ENCODE measurements at places on chromosomes 16 and 17.

GRCh38 chr17:13194887-13195286 lies 177.1 kb upstream of the ELAC2 start:
- DNase-seq, result no peak

DNA sequence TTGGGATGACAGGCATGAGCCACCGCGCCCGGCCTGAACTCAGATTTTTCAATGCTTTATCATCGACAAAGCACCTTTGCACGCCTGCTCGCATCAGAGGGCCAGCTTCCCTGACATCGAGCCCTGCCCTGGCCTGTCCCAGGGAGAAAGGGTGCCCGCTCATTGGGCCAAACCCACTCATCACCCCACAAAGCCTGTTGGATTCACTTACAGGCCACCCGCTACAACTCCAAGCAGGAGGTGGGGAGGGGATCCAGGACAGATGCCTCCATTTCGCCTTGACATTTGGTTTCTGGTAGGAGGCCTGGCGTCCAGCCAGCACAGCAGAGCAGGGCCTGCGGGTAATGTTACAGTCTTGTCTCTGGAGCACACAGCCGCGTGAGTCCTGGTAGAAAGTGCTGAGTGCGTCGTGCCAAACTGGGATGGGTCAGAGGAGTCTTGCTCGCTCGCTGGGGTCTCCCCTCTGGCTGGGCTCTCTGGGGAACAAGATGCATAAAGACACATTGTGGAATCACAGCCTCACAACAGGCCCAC lies 19.8 kb downstream of the SMTNL2 start:
- DNase-seq, result no peak

DNA sequence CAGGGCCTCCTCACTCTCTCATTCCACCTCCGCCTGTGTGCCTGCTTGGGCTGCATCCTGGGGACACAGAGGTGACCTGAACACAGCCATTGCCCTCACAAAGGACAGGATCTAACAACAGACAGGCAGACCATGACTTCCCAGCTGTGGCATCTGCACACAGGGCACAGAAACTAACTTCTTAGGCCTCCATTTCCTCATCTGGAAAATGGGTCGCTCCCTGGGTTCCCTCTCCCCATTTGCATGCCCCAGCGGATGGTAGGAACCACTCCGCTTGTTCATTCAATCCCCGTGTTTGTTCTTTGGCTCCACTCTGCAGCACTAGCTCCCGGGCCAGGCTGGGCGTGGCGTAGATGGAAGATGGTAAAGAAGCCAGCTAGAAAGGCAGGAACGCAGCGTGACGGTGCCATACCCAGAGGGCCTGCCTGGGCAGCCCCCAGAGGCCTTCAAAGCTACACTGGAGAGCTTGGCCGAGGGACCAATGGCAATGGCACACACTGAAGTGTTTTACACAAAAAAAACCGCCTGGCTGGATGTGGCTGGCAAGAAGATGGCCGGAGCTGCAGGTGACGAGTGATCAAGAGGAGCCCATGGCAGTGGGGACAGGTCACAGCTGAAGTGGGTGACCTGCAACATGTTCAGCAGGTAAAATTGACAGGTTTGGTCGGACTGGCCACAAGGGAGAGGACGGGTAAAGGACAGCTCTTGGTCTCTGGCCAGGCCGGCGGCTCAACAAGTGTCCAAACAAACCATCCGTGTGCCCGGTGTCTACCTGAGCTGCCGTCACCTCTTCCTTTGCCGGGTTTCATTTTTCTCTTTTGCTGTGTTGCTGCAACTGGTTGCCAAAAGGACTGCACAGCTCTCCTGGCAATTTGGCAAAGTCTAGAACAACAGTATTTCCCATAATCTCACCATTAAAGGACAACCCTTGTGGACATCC lies 66.9 kb downstream of the SOCS1 start:
- no peak for DNase-seq

DNA sequence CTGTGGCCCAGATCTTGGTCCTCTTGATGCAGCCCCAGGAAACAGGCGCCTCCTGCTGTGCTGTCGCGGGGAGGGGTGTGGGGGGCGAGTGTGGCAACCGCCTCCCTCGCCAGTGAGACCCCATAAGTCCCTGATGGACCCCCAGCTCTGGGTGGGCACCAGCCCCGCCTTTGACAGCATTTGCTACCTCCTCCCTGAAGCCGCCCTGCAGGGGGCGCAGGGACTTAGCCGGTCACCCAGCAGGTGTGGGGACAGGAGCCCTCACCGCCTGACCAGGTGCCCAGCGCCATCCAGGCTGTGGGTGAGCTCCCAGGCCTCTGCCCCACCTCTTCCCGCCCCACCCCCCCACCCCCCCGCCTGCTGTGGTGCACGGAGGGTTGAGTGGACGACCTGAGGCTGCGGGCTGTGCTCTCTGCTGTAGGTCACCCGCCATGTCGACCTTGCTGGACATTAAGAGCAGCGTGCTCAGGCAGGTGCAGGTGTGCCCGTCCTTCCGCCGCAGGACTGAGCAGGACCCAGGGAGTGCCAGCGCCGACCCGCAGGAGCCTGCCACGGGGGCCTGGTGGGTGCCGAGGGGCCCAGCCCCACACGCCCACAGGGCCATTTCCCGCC lies 4.8 kb downstream of the BAIAP3 start:
- DNase-seq, result no peak

DNA sequence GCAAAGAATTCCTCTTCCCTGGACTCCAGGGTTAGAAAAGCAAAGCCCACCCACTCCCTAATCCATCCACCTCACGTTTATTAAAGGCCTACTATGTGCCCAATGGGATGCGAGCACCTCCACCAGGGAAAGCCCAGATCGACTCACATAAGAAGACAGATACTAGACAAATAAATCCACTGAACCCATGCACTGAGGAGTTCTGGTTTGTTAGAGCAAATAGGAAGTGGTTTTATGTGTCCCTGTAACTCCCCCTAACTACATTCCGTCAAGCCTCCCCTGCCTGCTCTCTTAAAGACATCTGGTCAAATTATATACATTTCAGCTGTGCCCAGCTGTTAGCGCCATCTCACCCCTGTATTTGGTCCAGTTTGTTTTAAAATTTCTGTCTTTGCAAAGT lies 218.5 kb upstream of the RPL38 start:
- no peak for DNase-seq

- peak; percentile 48 for DNase-seq
Observed at GRCh38 chr17:16465861-16466338, 26.1 kb downstream of the LRRC75A start.

DNA sequence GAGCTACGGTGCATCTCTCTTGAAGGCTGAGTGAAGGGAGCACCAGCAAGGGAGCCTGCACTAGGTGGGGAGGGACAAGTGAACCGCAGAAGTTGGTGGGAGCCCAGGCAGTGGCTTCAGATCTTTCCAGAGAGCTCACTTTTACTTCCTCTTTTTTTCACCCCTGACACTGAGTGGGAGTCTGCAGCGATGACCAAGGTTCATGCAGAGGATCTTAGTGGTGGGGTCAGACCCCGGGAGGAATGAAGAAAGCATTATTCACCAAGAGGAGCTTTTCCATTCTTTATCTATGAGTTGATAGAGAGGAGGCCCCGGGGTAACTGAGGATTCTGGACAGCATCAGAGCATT lies 3.0 kb upstream of the CCL2 start:
- DNase-seq, result no peak

DNA sequence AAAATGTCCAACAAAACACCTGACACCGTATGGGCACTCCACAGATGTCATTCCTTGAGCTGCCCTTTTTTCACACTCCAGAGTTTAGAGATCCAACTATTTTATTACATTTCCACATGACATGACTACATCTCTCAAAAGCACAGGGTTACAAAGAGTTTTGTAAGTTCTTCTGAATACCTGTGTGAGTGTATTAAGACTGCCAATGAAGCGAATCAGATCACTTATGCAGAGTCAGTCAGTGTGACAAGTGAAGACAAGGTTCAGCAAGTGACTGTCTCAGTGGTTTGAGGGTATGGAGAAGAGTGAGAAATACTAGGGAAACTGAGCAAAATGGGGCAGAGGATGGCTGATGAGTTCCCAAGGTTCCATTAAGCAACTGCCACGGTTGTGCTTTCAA lies 8.4 kb downstream of the SDR42E1 start:
- no peak for DNase-seq

DNA sequence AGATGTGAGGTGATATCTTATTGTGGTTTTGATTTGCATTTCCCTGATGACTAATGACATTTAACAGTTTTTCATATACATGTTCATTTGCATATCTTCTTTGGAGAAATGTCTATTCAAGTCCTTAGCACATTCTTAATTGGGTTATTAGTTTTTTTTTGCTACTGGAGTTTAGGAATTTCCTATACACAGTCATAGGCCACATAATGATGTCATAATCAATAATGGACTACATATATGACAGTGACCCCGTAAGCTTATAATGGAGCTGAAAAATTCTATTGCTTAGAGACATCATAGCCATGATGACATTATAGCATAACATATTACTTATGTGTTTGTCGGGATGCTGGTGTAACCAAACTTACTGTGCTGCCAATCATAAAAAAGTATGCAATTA lies 83.7 kb downstream of the ABCA8 start:
- DNase-seq, result no peak

GRCh38 chr16:78629173-78629572 lies 529.7 kb downstream of the WWOX start:
- no peak for DNase-seq

DNA sequence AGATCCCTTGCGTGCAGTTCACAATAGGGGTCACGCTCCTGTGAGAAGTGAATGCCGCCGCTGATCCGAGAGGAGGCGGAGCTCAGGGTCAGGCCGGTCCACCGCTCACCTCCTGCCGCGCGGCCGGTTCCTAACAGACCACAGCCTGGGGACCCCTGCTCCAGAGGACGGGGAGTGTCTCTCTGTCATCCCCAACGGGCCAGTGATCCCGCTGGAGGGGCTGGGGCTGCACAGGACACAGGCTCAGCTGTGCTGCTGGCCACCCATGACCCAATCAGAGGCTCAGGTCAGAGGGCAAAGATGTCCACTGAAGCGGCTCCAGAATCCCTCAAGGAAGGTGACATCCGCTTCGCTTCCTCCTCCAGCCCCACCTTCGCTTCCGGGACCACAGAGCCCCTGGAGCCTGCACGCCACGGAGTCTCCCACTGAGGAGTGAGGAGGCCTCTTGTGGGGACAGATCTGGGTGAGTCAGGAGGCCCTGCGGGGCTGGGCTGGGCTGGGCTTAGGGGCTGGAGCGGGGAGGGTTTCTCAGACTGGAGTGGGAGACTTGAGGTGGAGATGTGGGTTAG lies 115.4 kb downstream of the METRNL start:
- no peak for DNase-seq

GRCh38 chr16:54176376-54176901 lies 110.1 kb downstream of the IRX3 start:
- DNase-seq, result peak; percentile 28

DNA sequence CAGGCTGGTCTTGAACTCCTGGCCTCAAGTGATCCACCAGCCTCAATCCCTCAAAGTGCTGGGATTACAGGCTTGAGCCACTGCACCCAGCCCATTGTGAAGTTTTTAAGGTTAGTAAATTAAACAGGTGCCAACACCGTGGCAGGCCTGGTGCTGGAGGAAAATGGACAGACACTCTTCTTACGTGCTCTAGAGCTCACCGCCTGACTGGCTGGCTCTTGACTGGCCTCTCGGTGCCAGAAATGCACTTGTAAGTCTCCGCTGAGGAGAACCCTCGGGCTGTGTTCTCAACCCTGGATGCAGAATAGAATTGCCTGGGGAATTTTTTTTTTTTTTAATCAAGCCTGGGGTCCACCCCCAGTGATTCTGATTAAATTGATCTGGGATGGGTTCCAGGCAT lies 10.3 kb upstream of the HAS3 start:
- DNase-seq, result no peak

DNA sequence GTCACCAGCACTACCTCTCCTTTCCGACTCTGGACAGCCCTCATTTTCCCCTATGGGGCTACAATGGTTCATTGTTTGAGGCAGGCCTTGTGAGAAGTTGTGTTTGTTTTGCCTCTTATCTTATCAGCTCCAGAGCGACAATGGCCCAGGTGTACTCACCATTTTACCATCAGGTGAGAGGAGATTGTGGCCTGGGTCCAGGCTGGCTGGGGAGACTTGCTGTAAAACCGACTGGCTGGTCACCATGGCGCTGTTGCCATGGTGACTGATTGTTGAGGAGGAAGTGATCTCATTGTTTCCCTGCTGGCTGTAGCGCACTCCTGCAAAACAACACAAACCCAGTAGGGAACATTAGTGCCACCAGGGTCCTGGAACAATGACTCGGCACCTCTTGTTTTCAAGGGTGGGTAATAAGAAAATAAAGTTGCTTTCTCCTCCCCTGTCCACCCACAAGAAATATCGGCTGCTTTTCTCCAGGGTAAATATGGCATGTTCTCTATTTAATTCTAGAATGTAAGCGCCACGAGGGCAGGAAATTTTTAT lies 34.4 kb downstream of the HNF1B start:
- DNase-seq, result peak; percentile 81

- DNase-seq, result no peak
Observed at GRCh38 chr16:89437991-89438390, 52.4 kb downstream of the ANKRD11 start.

GRCh38 chr16:11990702-11991390 lies 14.3 kb downstream of the SNX29 start:
- no peak for DNase-seq

DNA sequence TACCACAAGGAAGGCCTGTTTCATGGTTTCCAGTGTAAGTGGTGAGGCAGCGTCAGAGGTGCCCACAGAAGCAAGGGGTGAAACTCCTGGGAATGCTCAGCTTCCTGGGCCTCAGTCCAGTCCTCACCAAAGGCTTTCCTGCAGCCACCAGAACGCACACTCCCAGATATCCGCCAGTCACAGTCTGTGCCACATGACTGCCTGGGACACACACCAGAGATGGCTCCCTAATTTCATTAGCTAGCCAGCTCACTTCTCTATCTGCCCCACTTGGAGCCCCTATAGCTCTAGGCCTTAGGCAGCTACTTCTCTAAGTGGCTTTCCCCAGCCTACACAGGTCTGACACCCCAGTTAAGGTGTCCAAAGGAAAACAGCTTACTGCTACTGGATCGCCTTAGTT lies 77.0 kb downstream of the CYTH1 start:
- no peak for DNase-seq

DNA sequence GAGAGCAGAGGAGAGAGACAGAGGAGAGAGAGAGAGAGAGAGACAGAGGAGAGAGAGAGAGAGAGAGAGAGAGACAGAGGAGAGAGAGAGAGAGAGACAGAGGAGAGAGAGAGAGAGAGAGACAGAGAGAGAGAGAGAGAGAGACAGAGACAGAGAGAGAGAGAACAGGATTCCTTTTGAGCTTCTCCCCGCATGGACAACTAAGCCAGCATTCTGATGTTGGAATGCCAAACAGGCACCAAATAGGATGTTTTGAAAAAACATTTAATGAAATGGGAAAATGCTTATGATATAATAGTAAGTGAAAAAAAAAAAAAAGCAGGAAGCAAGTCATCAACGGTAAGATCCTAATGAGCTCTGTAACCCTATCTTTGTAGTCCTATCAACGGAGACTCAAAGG lies 60.7 kb downstream of the ARSG start:
- DNase-seq, result no peak

GRCh38 chr17:77273397-77274085 lies 132.8 kb downstream of the SEC14L1 start:
- DNase-seq, result no peak

- no peak for DNase-seq
Observed at GRCh38 chr17:83154311-83155127, 75.1 kb downstream of the METRNL start.

GRCh38 chr17:633641-634101 lies 81.0 kb downstream of the VPS53 start:
- DNase-seq, result no peak

GRCh38 chr17:82648742-82649331 lies 593 bp upstream of the WDR45B start:
- DNase-seq, result no peak
